ENCODE measurements at places on chromosomes 5 and 9.

DNA sequence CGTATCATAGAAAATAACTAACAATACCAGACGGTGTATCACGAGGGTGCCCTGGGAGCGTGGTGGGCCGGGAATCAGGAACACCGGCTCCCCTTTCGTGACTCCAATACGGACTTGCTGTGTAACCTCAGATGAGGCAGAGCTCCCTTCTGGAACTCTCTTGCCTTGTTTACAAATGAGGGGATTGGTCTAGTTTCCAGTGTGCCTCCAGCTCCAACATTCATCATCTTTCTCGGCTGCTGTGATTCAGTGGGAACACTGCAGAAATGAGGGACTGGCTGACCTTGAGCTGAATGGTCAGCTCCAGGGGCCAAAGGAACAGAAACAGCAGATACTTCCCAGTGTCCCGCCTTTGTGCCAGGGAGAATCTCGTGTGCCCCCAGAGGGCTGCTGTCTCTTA, 22.6 kb upstream of the TGFBI start:
- DNase-seq: no peak

DNA sequence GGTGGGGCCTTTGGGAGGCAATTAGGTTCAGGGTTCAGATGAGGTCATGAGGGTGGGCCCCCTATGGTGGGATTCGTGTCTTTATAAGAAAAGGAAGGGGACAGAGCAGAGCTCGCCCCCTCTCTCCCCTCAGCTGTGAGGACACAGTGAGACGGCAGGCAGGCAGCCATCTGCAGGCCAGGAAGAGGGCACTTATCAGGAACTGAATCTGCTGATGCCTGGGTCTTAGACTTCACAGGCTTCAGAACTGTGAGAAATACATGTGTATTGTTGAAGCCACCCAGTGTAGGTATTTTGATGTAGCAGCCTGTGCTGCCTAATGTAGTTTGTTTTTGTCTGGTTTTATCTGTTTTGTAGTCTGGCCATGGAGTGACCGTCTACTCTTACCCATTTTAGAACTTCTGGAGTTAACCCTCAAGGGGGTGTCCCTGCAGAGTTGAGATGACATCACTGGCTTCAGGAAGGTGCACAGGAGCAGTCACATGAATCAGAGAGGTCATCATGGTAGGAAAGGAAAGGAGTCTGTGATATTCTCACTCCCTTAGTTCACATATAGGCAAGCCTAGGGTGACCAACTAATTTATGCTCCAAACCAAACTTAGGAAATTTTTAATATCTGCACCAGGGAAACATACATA, 71.0 kb downstream of the LRRC70 start:
- no peak for DNase-seq

GRCh38 chr9:125920402-125920801, 173.2 kb downstream of the PBX3 start:
- DNase-seq: no peak

GRCh38 chr5:155844542-155844941, 482.4 kb upstream of the SGCD start:
- no peak for DNase-seq

GRCh38 chr5:94778732-94779131, 160.3 kb downstream of the SLF1 start:
- DNase-seq: no peak

- DNase-seq: no peak
Measured at GRCh38 chr5:52868417-52868816, 80.7 kb downstream of the ITGA1 start.

DNA sequence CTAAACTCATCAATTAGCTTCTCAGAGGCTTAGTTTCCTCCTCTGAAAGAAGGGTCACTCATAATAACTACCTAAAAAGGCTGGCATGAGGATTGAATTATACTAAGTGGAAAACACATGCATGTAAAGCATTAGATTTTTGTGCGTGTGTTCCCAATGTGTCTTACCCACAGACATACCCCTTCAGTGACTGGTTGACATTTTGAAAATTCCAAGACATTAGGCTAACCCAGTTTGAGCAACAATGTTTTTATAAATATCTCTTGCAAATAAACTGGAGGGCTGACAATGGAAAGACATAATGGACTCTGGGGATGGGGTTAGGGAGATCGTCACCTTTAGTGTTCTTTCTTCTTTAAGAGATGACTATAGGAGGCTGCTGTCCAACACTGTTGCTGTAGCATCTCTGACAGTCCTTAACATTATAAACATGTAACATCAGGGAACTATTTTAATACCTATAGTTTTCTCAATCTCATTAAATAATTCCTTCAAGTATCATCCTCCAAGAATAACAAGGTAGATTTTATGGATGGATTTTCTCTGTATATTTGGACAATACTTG, 24.3 kb downstream of the HMHB1 start:
- DNase-seq: no peak

- DNase-seq: no peak
Measured at GRCh38 chr9:76162086-76162730, 232.0 kb downstream of the RFK start.

- no peak for DNase-seq
Measured at GRCh38 chr9:107210775-107211174, 72.3 kb upstream of the RAD23B start.

GRCh38 chr5:179801304-179802206, 5.1 kb downstream of the MGAT4B start:
- peak; percentile 80 for DNase-seq

DNA sequence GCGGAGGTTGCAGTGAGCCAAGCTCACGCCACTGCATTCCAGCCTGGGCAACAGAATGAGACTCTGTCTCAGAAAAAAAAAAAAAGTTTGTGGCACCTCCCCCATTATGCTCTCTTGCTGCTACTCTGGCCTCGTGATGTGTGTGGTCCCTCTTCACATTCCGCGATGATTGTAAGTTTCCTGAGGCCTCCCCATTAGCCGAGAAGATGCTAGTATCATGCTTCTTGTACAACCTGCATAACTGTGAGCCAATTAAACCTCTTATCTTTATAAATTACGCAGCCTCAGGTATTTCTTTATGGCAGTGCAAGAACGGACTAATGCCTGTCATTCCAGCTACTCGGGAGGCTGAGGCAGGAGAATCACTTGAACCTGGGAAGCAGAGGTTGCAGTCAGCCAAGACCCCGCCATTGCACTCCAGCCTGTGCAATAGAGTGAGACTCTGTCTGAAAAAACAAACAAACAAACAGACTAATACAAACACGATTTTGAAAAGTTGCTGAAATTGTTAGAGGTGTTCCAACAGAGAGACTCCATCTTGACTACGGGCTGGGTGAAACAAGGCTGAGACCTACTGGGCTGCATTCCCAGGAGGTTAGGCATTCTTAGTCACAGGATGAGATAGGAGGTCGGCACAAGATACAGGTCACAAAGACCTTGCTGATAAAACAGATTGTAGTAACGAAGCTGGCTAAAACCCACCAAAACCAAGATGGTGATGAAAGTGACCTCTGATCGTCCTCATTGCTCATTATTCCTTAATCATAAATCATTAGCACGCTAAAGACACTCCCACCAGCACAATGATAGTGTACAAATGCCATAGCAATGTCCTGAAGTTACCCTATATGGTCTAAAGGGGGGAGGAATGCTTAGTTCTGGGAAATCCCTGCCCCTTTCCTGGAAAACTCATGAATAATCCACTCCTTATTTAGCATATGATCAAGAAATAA, 8.3 kb upstream of the AFF4 start:
- no peak for DNase-seq

GRCh38 chr5:19782566-19782965, 205.4 kb downstream of the CDH18 start:
- no peak for DNase-seq

GRCh38 chr5:157558041-157558595, 17.5 kb downstream of the ADAM19 start:
- DNase-seq: no peak

DNA sequence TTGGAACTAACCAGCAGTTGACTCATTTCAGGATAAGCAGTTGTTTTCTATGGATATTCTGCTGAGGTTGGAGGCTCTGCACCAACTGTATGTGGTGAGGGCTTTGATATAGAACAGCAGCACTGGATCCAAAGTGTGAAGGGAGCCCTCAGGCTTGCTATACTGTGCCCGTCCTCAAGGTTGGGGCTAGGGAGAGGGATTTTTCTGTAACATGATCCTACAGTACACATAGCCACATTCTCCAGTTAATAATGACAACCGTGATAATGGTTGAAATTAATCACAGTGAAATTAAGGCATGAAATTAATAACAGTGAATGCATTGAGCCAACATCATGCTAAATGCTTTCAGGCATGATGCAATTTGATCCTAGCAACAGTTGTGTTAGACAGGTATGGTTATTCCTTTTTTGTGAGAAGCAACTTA, 36.7 kb downstream of the ARHGAP26 start:
- DNase-seq: no peak

GRCh38 chr5:42984307-42984706, 55.8 kb downstream of the ANXA2R start:
- DNase-seq: no peak

- DNase-seq: no peak
Measured at GRCh38 chr5:5367739-5368138, 54.7 kb upstream of the ICE1 start.

DNA sequence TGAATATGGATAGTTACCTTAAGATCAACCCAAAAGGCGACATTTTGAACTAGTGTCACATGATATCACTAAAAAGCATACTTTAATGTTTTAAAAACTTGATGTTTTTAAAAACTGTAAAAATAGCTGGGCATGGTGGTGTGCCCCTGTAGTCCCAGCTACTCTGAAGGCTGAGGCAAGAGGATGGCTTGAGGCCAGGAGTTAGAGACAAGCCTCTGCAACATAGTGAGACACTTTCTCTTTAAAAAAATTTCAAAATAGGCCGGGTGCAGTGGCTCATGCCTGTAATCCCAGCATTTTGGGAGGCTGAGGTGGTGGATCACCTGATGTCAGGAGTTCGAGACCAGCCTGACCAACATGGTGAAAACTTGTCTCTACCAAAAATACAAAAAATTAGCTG, 129.5 kb downstream of the NPR3 start:
- no peak for DNase-seq

GRCh38 chr9:128250839-128251731, 24.7 kb downstream of the GOLGA2 start:
- no peak for DNase-seq
